ENCODE measurements at places on chromosomes 7 and 10.
A peak's percentile ranks its signal among the peaks of the same experiment; 100 is the strongest.

GRCh38 chr10:106559442-106559841 is 605.1 kb downstream of the SORCS1 start:
- DNase-seq: peak; percentile 72

GRCh38 chr7:36568452-36568849 is 155.8 kb downstream of the AOAH start:
- no peak for DNase-seq

GRCh38 chr10:17835688-17836087 is 26.5 kb downstream of the MRC1 start:
- DNase-seq: peak; percentile 96

- no peak for DNase-seq
These were observed 66.5 kb downstream of the UNCX start for GRCh38 chr7:1298931-1299885.

DNA sequence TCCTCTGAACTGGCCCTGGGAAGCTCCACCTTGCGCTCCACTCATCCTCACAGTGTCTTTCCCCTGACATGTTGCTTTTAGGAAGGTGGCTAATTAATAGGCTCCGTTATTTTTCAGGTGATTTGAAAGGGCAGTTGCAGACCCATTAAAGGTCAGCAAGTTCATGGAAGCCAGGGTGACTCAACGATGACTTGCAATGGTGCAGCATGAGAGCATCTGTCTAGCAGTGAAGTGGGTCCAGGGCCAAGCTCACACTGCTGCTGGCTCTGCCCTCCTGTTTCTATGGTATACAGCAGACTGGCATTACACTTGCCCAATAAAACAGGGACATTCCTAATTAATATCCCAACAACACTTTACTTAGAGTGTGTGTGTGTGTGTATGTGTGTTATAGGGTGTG is 68.8 kb upstream of the WDR11 start:
- DNase-seq: no peak

GRCh38 chr10:125976960-125977605 is 80.7 kb downstream of the FANK1 start:
- no peak for DNase-seq

DNA sequence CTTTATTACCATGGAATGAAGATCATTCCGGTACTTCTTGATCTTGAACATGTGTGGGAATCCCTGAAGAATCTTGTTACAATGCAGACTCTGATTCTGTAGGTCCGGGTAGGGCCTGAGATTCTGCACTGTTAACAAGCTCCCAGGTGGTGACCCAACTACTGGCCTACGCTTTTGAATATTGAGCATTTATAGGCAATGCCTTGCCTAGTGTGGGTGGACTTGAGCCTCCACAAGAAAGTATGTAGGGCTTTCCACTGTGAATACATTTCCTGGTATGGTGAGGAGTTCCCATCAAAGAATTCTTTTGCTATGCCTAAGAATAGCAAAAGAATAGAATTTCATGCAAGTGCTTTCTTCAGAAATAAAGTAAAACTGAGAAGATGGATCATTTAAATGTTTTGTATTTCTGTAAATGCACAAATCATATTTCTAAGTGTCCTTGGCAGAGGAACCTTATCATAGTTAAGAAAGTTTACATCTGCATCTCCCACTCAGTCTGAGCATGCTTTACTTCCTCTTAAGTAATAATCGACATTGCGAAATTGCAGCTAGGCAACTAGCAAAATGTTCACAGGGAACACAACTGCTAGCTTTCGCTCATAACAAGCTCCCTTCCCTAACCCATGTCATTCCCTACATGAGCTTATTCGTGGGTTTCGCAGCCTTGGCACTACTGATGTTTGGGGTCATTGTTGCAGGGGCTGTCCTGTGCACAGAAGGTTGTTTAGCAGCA is 71.4 kb downstream of the AHR start:
- peak; percentile 88 for DNase-seq

DNA sequence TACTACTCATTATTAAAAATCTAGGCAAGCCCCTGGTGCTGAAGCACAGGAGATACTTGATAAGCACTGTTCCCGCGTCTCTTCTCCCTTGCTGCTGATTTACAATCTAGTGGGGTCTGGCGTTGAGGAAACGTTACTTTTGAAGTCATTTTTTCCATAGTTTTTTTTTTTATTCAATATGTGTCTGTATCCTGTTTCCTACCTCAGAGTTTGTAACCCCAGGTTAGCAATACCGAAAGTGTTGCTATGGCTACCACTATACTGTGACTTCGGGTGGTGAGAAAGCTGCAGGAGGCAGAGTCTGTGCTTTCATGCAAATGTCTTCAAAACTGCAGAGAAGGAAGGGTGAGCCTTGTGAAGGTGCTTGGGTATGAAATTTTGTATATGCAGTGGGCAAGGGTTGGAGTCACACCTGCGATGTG is 458.8 kb upstream of the GHITM start:
- DNase-seq: no peak

GRCh38 chr10:32065856-32066255 is 9.6 kb upstream of the KIF5B start:
- peak; percentile 71 for DNase-seq

GRCh38 chr7:26787701-26788100 is 76.7 kb downstream of the SKAP2 start:
- DNase-seq: no peak

- DNase-seq: no peak
These were observed 192.4 kb upstream of the PFKP start for GRCh38 chr10:2874963-2875362.

DNA sequence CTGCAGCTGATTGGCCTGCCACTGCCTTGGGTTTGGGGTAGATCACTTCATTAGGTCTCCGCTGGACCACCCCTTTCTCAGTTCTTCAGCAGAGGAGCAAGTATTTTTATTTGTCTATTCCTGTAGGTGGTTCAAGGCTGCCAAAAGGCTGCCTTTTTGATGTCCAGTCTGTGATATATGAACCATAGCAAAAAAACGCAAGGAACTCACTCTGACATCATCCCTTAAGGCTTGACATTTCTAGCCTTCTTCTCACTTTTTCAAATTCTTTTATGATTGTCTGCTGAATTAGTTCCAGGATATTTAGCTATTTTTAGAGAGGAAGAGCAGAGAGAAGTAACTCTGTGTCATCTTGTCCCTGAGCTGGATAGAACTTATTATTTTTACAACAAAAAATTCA is 269.2 kb downstream of the BAMBI start:
- DNase-seq: peak; percentile 93

DNA sequence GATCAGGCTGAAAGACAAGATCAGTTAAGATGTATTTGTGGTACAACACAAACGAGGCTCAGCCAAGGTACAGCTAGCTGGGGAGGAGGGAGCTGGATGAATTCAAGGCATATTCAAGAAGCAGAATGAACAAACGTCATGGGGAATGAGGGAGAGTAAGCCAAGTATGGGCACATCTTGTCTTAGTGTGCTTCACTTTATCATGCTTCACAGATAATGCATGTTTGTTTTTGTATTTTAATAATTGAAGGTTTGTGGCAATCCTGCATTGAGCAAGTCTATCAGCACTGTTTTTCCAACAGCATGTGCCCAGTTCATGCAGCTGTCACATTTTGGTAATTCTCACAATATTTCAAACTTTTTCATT is 135.4 kb downstream of the HIBADH start:
- no peak for DNase-seq

DNA sequence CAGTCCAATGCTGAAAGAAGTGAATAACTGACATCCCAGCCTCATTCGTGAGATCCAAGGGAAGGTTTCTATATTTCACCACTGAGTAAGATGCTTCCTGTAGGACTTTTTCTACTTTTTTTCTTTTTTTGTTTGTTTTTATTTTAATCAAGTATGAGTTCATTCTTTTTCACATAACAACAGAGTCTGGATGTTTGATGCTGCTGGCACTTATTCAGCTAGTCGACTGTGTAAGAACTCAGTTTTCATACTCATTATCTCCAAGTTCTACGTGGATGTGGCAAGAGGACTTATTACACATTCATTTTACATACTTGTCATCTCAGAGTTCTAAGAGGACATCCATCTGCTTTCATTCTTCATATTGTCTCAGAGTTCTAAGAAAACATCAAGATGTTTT is 86.9 kb downstream of the CPXM2 start:
- DNase-seq: peak; percentile 89

- no peak for DNase-seq
These were observed 244.2 kb downstream of the MAD1L1 start for GRCh38 chr7:1988533-1988930.

GRCh38 chr10:60759181-60759580 is 19.1 kb upstream of the CDK1 start:
- DNase-seq: no peak

GRCh38 chr7:29815181-29816105 is 9.1 kb downstream of the WIPF3 start:
- no peak for DNase-seq

DNA sequence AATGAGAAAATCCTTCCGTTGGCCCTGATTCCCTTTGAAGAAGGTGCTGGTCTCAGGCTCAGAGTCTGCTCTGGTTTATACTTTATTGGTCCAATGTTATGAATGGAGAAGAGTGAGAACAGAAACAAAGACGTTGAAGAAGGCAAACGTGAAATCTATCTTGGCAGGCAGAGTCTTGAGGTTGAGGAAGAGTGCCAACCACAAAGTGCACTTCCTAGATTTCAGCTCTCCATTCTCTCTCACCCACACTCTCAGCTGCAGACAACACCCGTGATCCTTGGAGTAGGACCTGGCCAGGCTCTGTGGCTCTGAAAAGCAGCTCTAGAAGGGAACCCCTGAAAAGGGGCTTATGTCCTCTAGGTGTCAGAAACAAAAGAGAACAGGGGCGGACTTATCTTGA is 128.9 kb upstream of the PLXNA4 start:
- DNase-seq: no peak

GRCh38 chr10:112587729-112588128 is 140.7 kb downstream of the VTI1A start:
- DNase-seq: peak; percentile 72

DNA sequence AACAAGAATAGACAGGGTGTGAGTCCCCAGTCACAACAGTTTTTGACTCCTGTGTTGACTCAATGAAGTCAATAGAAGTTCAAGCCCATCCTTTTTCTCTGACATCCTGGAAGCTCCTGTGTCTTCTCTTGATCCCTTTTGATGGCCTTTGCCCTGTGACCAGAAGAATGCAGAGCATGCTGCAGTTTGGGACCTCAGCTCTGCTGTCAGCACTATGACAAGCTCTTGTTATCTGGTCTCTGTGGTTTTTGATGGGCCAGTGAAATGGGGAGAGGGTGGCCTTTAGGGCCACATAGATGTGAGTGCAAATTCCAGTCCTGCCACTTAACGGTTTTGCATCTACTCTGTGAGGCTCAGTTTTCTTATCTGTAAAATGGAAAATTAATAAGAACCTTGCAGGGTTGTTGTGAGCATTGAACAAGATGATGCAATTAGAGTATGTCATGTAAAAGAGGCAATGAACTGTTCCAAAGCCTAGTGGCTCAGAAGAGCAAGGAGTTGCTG is 102.4 kb upstream of the IKZF1 start:
- DNase-seq: no peak

DNA sequence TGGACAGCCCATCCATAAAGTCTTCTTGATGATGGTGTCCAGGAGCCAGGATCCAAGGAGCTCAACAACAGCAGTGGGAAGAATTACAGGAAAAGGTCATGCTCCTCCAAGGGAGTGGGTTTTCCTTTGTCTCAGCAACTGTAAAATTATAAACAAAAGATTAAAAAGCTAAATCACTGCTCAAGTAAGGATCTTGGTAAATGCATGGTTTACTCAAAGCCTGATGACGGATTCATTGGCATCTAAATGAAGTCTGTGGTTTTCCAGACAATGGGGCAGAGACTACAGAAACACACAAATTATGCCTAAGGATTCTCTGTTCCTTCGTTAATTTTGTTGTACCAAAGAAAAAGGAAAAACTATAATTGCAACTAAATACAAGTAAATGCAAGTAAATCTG is 36.4 kb upstream of the DLX6 start:
- no peak for DNase-seq

GRCh38 chr7:111708072-111708471 is 145.8 kb upstream of the IMMP2L start:
- DNase-seq: peak; percentile 31

DNA sequence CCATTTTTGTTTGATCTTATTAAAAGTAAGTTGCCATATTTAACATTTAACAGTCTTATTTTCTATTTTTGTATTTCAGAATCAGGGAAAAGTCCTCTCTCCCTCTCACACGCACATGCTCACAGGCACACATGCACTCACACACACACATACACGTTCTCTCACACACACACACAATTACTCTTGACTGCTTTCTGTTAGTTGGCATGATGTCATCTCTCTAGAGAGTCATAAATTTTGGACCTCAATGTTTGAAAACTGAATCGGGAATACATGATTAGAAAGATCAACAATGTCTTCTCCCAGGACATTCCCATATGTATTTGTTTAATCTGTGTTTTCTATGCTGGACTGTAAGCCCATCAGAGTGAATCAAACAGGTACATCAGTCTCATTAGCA is 165.7 kb upstream of the AHR start:
- no peak for DNase-seq

GRCh38 chr10:7272008-7272407 is 138.8 kb downstream of the SFMBT2 start:
- DNase-seq: no peak

- no peak for DNase-seq
These were observed 559 bp upstream of the STEAP2 start for GRCh38 chr7:90210981-90211380.

DNA sequence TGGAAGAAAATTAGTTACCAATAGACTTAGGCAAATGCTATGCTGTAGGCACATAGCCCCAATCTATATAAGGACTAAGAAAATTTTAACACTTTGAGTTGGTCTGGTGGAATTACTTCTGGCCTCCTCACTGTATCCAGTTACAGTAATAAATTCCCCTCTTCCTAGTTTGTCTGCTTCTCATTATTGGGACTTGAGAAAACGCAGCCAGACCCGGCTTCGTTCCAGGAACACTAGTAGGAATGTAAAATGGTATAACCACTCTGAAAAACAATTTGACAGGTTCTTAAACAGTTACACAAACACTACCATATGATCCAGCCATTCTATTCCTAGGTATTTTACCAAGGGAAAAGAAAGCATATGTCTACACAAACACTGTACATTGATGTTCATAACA is 150.2 kb downstream of the VPS50 start:
- peak; percentile 3 for DNase-seq

- no peak for DNase-seq
These were observed 160.7 kb upstream of the MKI67 start for GRCh38 chr10:128286762-128287500.

DNA sequence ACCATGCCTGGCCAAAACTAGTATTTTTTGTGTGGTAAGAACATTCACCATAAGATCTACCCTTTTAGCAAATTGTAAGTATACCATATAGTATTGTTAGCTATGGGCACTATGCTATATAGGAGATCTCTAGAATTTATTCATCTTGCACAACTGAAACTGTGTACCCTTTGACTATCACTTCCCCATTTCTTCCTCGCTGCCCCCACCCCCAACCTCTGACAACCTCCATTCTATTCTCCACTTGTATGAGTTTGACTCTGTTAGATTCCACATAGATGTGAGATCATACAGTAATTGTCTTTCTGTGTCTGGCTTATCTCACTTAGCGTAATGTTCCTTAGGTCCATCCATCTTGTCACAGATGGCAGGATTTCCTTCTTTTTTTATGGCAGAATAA is 3.6 kb downstream of the CASP7 start:
- no peak for DNase-seq

Data from EH (cell line).